ENCODE measurements at places on chromosomes 6 and 20.

DNA sequence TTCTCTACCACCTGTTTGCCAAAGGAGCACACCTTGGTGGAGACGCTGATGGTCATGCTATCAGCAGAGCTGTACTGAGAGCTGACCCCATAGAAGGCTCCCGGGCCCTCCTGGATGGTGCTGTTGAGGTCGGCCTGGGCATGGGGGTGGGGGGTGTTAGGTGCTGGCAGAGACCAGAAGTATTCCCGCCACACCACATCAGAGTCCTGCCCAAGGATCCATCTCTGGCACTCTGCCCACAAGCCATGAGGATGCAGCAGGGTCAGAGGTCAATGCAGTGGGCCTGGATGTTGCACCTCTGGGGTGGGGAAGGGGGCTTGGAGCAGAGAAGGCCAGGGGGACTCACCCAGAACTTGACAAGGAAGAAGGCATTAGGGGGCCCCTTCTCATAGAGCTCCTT, 7.4 kb downstream of the RPL10A start:
- DNase-seq, result no peak

GRCh38 chr6:136989571-136990241, 55.1 kb downstream of the IL20RA start:
- DNase-seq, result peak; percentile 35

GRCh38 chr20:35967979-35968640, at the start of gene CNBD2:
Gene CNBD2 (plus strand): TSS chr20:35968590. CDS start chr20:35968763, 173 bp downstream.
- DNase-seq, result no peak

- no peak for DNase-seq
These were observed 2.3 kb upstream of the DLGAP4 start for GRCh38 chr20:36303831-36304230.

GRCh38 chr6:34189806-34190503, 44.1 kb upstream of the GRM4 start:
- DNase-seq, result no peak

DNA sequence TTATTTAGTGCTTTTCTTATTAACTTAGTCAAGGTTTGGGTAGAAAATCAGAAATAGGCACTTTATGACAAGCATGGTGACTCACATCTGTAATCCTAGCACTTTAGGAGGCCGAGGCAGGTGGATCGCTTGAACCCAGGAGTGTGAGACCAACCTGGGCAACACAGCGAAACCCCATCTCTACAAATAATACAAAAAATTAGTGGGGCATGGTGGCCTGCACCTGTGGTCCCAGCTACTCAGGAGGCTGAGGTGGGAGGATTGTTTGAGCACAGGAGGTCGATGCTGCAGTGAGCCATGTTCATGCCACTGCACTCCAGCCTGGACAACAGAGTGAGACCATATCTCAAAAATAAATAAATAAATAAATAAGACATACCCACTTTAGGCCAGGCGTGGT, 51.3 kb upstream of the THEMIS start:
- DNase-seq, result no peak

DNA sequence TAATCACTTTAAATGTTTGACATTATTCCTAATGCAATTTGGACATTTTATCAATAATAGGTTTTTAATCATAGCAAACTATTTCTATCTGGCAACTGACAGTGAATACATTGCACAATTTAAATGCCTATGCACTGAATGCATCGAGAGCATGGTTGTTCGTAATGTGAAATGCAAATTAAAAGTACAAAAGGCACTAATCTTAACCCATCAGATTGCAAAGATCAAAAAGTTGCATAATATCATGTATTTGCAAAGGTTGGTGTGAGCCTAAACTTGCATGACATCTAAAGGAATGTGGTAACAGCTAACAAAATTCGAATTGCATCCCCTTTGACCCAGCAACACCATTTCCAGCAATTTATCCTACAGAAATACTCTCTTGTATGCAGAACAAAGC, 469.9 kb upstream of the IRAK1BP1 start:
- DNase-seq, result no peak

- DNase-seq, result no peak
These were observed 41.4 kb upstream of the MLN start for GRCh38 chr6:33845031-33845745.

DNA sequence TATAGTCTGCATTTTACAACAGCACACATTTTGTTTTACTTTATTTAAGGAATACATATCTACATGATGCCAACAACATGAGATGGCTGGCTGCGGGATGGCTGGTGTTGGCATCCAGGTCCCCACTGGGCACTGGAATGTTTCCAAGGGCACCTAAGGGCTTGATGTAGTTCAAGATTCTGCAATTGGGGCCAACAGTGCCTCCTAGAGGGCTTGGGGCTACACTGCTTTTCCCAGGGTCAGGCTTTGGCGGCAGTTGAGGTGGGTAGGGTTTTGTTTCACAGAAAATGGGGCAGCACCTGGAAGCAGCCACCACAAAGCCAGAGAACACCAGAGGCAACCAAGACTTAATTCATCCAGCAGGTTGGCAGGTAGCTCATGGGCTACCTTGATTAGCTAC, 202.2 kb upstream of the PRND start:
- DNase-seq, result no peak

GRCh38 chr6:105250533-105250932, 70.7 kb upstream of the POPDC3 start:
- DNase-seq, result no peak

- no peak for DNase-seq
These were observed 16.0 kb downstream of the DEFB125 start for GRCh38 chr20:103456-103855.

GRCh38 chr20:1539816-1540419, 17.6 kb downstream of the SIRPD start:
- DNase-seq, result no peak

GRCh38 chr20:23167431-23167830, 81.3 kb upstream of the CD93 start:
- no peak for DNase-seq

DNA sequence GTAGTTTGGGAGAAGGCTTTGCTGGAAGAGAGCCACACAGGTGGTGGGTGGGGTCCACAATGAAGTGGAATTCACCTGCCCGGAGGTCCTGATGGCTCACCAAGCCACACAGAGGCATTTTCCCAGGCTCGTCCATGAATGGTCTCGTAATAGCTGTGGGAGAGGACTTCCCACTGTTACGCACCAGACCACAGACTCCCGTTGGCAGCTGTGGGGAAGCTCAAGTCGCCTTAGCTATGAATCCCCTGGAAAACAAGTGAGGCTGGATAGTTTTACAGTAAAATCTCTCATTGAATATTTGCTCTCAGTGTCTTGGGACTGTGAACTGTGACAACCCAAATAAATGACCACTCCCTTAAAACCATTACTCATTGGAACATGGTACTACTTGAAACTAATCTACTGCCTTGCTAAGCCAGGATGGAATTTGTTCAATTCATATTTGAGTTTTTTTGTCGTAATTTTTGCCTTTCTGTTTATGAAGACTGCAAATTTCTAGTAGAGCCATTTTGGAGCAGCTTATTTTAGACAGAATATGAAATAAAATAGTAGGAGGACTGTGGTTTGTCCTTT, 79.4 kb downstream of the JAG1 start:
- DNase-seq, result no peak

GRCh38 chr6:136035378-136036070, 184.0 kb downstream of the PDE7B start:
- no peak for DNase-seq

DNA sequence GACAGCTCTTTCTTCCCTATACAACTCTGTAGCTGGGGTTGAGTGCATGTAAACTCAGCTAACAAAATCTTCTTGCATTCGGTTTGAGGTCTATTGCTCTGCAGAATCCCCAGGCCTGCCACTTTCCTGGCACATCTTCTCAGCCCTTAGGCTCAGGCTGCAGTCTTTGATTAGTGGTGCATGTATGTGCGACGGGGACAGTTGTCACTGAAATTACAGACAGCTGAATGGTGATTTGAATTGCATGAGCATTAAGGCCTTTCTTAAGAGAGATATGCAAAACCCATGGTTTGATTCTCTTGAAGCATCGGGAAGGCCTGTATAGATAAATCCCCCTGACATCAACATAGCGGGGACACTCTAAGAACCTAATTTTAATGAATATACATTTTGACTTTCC, 222.8 kb downstream of the CDH26 start:
- DNase-seq, result no peak

- no peak for DNase-seq
These were observed 67.4 kb upstream of the C20orf144 start for GRCh38 chr20:33594743-33595142.

DNA sequence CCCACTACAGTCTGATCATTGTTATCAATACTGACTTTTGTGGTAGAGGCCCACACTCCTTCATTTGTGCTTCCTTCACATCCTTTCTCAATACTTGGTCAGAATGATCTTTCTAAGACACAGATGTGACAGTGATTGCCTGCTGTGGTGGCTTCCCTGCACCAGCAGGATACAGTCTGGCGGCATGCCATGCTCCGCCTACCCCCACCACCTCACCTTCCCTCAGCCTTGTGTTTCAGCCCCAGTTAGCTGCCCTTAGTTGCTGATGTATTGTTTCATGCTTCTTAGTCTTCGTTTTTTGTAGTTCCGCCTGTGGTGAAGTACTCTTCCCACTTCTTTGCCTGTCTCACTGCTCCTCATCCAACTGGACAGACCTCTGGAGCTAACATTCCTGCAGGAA, 10.9 kb downstream of the LRRC1 start:
- DNase-seq, result no peak

- no peak for DNase-seq
These were observed 24.7 kb upstream of the HDAC2 start for GRCh38 chr6:113995634-113996033.

- no peak for DNase-seq
These were observed 137.0 kb downstream of the KHDC1L start for GRCh38 chr6:73088138-73088813.

DNA sequence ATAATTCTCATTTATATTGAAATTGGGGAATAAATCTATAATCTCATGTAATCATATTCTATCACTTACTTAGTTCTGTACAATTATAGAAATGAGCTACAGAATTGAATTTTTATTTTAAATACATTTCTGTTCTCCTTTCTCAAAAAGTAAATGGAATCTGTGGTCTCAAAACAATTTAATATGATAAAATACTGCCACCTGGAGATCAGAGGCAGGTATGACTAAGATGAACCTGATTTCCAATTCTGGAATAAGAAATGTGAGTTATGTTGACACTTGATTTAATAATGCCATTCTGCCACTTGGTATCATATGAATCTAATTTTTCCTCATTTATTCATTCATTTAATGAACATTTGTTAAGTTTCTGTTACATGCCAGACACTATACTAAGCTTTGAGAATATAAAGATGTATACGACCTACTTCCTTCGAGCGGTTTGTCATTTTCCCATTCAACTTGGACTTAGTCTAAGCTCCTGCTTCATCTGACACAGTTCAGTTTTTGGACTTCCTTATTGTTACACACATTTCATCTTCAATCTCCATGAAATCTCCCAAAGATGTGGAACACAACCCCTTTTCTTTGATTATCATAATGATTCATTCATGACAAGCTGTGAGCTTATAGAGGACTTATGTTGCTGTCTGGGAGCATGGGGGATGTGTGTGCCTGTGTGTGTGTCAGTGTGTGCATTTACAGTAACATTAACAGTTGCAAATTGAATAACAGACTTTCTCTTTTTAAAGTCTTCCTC, 7.5 kb upstream of the CCDC28A start:
- no peak for DNase-seq

- no peak for DNase-seq
These were observed 520.9 kb downstream of the CD83 start for GRCh38 chr6:14638435-14638905.

DNA sequence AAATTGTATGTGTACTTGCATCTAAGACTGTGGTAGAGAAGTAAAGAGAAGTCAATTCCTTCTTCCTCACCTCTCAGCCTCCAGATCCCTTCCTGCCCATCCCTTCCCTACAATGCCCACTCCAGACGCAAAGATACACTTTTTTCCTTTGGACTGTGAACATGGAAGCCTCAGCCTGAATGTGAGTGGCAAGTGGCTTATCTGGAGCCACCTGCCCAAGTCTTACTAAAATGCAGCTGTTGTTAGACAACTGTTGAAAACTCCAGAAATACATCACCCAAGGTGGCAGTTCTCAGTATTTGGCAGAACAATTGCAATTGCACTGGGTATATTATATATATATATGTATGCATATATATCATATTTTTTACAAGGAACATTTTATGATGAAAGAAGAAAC, 7.5 kb downstream of the VGLL2 start:
- DNase-seq, result no peak

- no peak for DNase-seq
These were observed 827 bp downstream of the E2F3 start for GRCh38 chr6:20402342-20403069.

GRCh38 chr20:45073221-45073620, 27.7 kb downstream of the KCNS1 start:
- DNase-seq, result no peak

- no peak for DNase-seq
These were observed 149.5 kb upstream of the SLC22A16 start for GRCh38 chr6:110625883-110626282.

DNA sequence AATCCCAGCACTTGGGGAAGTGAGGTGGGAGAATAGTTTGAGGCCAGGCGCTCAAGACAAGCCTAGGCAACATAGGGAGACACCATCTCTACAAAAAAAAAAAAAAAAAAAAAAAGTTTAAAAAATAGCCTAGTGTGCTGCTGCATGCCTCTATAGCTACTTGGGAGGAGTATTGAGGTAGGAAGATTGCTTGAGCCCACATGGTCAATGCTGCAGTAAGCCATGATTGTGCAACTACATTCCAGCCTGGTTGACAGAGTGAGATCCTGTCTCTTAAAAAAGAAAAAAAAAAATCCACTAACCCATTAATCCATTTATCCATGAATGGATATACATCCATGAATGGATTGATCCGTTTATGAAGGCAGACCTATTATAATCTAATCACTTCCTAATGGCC, 1064.6 kb upstream of the EYS start:
- DNase-seq, result no peak

GRCh38 chr20:5178046-5178445, 51.2 kb downstream of the CDS2 start:
- no peak for DNase-seq

GRCh38 chr6:14423955-14424354, 306.4 kb downstream of the CD83 start:
- no peak for DNase-seq

All from D721Med (cell line).